GM23248 (cell line): ENCODE measurements at places on chromosomes 12 and 14. TPM values are rescaled to one million over a fixed set of nuclear protein-coding genes. Genes with fewer than 3 reads are reported as not detected.
A peak's percentile ranks its signal among the peaks of the same experiment; 100 is the strongest.

- DNase-seq, result peak; percentile 24
Observed at GRCh38 chr14:51962711-51963110, 26.6 kb upstream of the RTRAF start.

DNA sequence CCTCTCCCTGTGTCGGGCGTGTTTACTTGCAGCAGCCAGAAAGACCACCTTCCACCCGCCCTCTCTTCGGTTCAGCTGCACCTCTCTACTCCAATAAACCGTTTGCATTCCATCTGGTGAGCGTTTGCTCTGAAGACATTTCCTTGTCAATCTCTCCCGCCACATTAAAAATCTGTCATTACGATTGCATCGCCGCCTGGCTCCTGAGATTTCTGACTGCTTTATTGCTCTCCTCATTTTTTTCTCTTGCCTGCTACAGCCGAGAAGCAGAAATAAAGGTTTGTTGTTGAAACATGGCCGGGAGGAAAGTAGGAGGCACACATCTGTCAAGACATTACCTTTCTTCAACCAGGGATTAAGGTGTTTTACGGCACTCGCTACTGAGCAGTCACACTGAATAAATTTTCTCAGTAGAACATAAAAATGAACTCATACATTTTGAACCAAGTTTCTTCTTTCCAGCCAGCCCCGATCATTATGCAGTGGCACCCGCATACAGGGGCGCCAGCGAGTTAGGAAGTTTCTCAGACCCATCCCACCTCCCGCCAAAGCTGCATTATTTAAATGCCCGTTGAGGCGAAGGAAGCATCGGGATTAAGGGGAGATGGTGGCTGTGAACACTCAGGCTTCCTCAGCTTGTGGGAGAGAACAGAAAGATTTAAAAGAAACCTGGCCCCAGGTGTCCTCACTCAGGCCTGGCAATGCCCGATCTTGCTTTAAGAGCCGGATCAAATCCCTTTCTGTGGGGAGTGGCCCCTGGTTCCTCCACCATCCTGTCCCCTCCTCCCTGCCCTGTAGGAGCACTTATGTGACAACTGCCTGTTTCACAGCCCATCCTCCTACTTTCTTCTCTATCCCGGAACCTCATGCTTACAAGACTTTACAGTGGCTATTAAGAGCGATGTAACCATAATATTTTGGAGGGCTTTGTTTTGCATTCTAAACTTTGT lies 1108.9 kb downstream of the BCL11B start:
- DNase-seq, result no peak

GRCh38 chr14:102779574-102780315 lies 2.5 kb downstream of the TRAF3 start:
- no peak for DNase-seq

DNA sequence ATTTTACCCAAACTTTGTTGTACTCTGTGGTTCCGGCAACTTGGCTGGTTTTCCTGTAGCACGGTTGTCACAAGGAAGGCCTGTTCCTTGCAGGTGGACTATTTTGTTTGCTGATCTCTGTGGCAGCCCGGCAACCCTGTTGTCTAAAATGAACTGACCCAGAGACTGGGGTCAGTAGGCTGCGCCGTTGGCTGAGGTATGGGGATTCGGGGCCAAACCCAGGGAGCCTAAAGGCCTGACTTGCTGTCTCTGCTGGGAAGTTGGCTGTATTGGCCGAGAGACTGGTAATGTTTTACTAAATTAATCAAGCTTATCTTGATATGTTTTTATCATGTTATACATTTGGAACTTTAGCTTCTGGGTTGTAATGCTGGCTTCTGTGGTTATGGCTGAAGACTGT lies 13.8 kb downstream of the SMIM41 start:
- DNase-seq, result no peak

The LRCOL1 gene
- not detected in 2 replicates for polyA plus RNA-seq

The MYBPC1 gene
- polyA plus RNA-seq, result not detected in 2 replicates

- DNase-seq, result no peak
Observed at GRCh38 chr12:4563336-4563735, 1.3 kb downstream of the DYRK4 start.
